ENCODE measurements at places on chromosomes 3 and 15.

DNA sequence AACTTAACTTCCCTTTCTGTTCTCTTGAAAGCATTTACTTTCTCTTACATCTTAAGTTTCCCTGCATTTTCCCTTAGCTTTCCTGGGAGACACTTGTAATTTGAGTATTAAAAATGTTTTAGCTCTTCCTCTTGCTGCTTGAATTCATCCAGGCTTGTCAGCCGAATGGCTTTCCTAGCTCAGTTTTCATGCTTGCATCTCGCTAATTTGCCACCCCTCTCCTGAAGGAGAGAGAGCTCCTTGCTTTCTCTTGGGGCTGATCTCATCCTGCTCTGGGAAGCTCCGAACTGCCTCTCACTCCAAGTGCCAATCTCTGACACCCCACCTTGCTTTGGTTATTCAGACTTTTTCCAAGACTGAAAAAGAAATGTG lies 374.6 kb upstream of the TBL1XR1 start:
- no peak for DNase-seq

GRCh38 chr15:45133561-45133920 lies 3.7 kb downstream of the DUOX1 start:
- no peak for DNase-seq

DNA sequence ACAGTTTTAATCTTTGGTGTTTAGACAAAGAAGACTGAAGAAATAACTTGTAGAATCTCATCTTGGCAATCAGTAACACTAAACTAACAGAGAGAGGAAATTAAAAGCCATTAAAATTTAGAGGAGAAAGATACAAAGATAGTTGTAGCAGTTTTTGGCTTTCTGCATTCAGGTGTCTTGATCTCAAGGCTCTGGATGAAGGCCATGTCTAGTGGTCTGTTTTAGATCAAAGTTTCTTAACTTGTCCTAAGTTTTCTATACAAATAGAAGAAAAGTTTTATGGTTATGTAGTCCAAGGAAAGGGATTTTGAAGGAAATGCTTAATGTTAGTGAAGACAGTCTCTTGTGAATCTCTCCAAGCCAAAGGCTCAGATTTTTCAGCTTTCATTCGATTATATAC lies 222.9 kb downstream of the BCHE start:
- no peak for DNase-seq

- no peak for DNase-seq
These were observed 753 bp downstream of the FURIN start for GRCh38 chr15:90869140-90869541.

DNA sequence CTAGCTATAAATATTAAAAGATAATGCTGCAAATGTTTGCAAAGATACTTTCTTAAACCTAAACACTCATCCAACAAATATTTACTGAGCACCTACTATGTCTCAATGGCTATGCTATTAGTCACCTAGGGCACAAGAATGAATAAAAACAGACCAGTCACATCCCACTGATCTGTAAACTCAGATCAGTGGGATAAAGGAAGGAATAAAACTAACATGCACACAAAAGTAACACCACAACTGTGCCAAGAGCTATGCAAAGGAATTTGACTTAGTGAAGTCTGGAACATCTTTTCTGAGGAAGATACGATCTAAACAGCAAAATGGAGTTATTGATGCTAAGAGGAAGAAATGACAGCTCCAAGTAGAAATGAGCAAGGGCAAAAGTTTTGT lies 56.6 kb downstream of the CBLB start:
- DNase-seq = no peak

DNA sequence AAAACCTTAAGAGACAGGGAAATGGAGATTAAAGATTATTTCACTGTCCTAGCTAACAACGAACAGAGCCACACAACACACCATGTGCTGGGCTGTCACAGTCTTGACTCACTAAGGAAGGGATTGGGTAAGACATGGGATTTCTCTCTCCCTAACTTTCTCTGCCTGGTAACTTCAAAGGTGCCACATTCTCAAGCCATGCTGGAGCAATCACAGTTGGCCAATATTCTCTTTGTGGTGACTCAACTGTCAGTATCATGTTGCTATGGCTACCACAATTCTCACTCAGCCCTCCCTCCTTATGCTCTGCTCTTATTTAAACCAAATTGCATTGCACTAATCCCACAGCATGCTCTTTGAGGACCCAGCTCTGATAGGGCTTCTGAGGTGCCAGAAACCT lies 74.0 kb downstream of the OXNAD1 start:
- DNase-seq = peak; percentile 95

- DNase-seq = no peak
These were observed 16.8 kb downstream of the PLA2G4F start for GRCh38 chr15:42139596-42139995.

DNA sequence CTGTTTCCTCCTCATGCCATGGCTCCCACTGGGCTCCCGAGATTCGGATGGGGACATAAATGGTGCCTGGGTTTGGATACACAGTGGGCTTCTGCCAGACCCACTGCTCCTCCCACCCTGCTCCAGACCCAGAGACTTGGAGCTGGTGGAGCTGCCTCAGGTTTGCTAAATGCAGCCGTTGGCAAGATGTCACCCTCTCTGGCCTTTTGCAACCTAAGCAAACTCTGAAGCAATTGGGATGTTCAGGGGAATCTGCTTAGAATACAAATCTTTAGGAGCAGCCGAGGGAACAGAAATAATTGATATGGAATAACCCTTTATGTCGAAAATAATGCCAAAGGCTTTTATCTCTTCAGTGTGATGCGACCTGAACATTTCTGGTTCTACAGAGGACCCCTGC lies 33.4 kb downstream of the PRICKLE2 start:
- no peak for DNase-seq

GRCh38 chr3:35946121-35946853 lies 307.0 kb downstream of the ARPP21 start:
- DNase-seq = no peak

GRCh38 chr15:63573533-63573932 lies 23.7 kb upstream of the FBXL22 start:
- no peak for DNase-seq

DNA sequence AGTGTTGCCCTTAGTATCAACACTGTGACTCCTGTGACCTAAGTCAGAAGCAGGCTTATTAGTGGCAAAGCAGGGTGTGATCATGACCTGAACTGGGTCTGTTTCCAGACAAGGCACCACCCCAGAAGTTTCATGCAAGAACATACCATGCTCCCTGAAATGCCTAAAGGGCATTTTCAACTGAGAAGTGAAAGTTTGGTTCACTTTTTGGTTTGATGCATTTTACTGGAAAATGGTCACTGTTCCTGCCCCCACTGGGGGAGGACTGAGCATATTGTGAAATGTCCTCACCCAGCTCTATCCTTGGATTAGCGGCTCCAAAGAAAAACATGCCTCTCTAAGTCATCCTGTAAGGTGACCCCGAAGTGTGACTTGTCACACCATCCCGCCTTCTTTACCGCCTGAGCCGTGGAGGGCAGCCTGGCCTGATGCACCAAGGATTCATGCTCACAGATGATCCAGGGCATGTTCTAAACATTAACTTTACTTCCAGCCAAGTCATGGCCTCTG lies 3.1 kb upstream of the FAM240A start:
- no peak for DNase-seq

- no peak for DNase-seq
These were observed 76.2 kb downstream of the ATP1B3 start for GRCh38 chr3:141952611-141953010.

GRCh38 chr3:43207628-43208085 lies 78.7 kb upstream of the SNRK start:
- peak; percentile 56 for DNase-seq

- no peak for DNase-seq
These were observed 590.2 kb upstream of the TBL1XR1 start for GRCh38 chr3:177787279-177788041.

GRCh38 chr15:55897560-55898336 lies 95.7 kb downstream of the NEDD4 start:
- DNase-seq = no peak

GRCh38 chr15:28933710-28934445 lies 48.1 kb downstream of the APBA2 start:
- DNase-seq = no peak

DNA sequence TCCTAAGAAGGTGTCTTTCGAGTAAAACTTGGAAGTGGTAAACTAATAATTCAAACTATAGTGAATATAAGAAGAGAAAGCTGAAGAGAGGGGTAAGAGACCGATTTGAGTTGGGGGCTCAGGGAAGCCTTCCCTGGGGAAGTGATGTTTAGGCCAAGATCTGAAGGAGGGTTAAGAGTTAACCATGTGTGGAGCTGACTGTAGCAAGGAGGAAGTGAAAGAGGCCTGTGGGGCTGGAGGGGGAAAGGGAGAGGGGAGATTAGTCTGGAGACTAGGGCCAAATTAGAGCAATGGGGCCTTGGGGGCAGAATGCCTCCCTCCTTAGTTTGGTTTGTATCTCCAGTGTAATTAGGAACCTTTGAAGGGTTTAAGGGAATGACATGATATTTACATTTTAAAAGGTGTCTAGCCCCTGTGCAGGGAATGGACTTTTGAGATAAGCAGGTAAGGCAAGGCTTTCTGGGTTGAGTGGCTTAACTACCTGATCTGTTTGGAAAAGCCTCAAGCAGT lies 2.2 kb downstream of the ZNF592 start:
- no peak for DNase-seq

GRCh38 chr3:151346292-151346691 lies 16.9 kb upstream of the P2RY13 start:
- DNase-seq = no peak

- no peak for DNase-seq
These were observed 78.4 kb downstream of the FBXL2 start for GRCh38 chr3:33355611-33356010.

GRCh38 chr3:10281951-10282350 lies 10.8 kb downstream of the GHRL start:
- peak; percentile 58 for DNase-seq

- DNase-seq = no peak
These were observed 111.4 kb downstream of the WNT7A start for GRCh38 chr3:13768453-13768852.

GRCh38 chr3:20080956-20081554 lies 40.8 kb downstream of the KAT2B start:
- no peak for DNase-seq

DNA sequence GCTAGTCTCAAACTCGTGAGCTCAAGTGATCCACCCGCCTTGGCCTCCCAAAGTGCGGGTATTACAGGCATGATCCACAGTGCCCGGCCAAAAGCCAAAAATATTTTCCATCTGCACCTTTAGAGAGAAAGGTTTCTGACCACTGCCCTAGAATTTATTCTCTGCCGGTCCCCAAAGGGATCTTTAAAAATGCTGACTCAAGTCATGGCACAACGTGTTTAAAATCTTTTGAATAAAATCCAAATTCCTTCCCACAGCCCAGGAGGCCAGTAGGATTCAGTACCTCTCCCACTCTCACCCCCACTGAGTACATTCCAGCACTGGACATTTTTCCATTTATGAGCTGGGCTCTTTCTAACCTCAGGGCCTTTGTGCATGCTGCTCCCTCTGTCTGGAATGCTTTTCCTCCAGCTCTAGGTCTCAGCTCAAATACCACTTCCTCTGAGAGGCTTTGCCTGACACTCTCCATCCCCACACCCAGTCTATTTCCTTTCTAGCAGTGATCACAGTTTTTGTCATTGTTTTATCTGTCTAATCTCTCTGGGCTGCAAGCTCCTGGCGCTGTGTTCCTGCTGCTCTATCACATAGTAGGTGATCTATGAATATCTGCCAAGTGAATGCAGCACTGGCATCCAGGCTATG lies 502.9 kb downstream of the SHQ1 start:
- no peak for DNase-seq

DNA sequence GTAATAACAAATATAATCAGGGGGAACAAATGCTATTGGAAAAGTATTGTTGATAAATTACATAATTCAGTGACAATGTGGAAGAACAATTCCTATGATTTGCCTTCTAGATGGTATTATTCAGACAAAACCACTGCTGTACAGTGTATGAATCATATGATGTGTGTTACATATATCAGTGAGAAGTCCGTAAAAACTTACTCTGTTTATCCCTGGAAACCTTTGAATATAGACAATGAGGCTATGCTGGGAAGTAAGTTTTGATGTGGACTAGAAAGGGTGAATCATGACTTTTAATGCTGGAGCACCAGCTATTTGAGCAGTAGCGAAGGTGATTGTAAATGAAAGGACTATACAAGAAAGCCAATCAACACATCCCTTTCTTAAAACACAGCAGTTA lies 17.9 kb downstream of the C3orf38 start:
- no peak for DNase-seq

GRCh38 chr3:72615776-72616175 lies 232.5 kb downstream of the SHQ1 start:
- no peak for DNase-seq

- DNase-seq = peak; percentile 90
These were observed 56.9 kb upstream of the PHLDB2 start for GRCh38 chr3:111802163-111802625.

GRCh38 chr15:98900356-98900755 lies 107.2 kb downstream of the PGPEP1L start:
- DNase-seq = no peak

GRCh38 chr3:121852256-121852655 lies 17.2 kb downstream of the EAF2 start:
- DNase-seq = no peak

- no peak for DNase-seq
These were observed 4.3 kb upstream of the SUCNR1 start for GRCh38 chr3:151869181-151869580.

DNA sequence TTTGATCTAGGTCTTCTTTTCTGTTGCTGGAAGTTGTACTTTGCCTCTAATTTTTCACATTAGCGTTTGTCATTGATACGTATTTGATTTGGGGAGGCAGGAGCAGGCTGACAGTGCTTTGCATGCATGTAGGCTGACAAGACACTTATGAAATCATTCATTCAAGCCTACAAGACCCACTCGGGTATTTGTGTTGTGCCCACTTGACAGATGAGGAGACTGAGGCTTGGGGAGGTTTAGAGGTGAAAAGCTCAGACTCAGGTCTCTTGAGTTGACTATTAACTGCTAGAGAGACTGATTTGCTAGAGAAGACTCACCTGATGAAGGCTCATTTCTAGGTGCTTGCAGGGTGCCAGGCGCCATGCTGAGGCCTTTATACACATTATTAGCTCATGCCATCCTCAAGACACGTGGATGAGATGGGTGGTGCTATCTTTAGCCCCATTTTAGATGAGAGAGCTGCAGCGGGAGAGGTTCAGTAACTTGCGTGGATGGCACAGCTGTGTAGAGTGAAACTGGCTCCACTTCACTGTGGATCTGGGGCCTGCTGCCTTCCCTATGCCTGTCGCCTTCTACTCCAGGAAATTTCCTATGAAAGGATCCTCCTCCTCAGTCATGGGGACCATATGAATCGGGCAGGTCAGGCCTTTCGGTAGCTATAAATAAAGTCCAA lies 192.7 kb downstream of the ITPR1 start:
- DNase-seq = no peak

- DNase-seq = no peak
These were observed 3.6 kb downstream of the TAGLN3 start for GRCh38 chr3:112002096-112002971.

DNA sequence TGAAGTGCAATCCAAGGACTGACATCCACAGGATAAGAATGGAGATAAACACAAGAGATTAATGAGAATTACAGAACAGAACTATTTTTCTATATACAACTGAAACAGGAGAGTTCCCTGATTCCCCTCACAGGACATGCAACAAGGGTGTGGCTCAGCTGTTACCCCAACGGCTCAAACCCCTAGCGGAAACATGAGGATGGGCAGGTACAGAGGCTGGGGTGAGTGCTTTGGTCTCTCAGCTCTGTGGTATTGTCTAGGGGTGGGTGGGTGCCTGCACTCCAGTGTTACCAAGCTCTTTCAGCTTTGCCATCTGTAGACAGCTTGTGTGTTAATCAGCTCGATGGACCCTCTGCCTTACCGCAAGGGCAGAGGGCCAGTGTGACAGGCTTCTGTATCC lies 17.8 kb upstream of the LRIG1 start:
- no peak for DNase-seq
